ENCODE measurements at places on chromosomes 13 and 19.

- no peak for DNase-seq
Observed at GRCh38 chr19:4268816-4269430, 10.1 kb upstream of the SHD start.

DNA sequence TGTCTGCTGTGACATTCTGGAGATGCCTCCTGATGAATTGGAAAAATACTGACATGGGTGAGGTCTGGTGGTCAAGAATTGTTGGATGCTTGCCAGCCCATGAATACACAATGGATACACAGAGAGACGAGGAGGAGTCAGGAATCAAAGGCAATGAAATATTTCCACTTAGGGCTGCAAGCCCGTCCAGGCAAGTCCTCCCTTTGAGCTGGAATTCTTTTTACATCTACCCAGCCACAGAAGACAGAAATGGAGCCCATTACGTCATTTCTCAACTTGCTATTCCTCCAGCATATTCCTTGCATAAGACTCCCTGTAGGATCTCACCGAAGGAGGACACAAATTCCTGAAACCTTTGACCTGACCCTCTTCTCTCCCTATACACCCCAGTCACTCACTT lies 15.7 kb upstream of the IGFL4 start:
- DNase-seq, result no peak

DNA sequence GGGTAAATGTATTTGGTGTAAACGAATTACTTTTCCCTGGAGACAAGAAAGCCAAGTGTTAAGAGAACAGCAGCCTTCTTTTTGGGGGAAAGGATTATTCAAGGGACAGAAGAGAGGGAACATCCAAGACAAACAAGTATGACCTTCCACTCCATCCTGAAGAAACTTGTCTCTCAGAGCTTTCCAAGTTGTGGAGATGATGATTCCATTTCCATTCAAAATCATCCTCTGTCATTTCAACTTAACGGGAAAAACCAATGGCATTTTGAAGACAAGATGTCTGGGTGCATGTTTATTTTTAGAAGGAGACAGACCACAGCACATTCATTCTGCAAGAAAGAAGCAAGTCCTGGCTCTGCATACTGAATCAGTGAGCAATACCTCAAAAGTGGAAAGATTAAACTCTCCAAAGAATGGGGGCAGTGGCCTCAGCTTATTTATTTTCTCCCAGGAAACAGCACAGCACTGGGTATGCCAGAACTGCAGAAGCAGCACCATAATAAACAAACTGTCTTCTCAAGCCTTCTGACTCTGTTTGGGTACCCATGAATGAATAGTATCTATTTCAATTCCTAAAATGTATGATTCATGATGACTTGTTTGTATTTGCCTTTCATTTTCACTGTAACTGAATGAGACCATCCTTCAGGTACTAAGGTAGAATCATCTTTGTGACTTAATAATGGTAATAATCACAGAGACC lies 541.0 kb downstream of the RFC3 start:
- DNase-seq, result no peak

DNA sequence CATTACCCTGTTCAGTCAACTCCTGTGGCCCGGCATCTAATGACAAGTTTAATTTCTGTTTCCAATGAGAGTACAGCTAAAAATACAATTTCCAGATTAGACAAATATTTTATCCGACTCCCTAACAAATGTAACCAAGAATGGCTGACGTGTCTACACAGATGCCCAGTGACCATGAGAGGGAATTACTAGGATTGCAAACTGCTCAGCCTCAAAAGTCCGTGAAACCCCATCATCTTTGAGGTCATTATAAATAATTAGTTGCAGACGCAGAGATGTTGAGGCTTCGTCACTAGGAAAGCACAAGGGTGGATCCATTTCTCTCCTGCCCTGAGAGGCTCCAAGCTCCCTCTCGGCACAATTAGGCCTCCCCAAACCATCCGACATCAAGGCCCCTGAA lies 104.1 kb upstream of the ZNF507 start:
- DNase-seq, result no peak

DNA sequence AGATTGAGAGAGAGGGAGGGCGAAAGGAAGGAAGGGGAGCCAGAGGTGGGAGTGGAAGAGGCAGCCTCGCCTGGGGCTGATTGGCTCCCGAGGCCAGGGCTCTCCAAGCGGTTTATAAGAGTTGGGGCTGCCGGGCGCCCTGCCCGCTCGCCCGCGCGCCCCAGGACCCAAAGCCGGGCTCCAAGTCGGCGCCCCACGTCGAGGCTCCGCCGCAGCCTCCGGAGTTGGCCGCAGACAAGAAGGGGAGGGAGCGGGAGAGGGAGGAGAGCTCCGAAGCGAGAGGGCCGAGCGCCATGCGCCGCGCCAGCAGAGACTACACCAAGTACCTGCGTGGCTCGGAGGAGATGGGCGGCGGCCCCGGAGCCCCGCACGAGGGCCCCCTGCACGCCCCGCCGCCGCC lies at the start of gene TNFSF11:
Gene TNFSF11 (plus strand): TSS at position 142 of the 400 bp plus-strand sequence. CDS start 152 bp downstream, at position 294.
- peak; percentile 34 for DNase-seq

DNA sequence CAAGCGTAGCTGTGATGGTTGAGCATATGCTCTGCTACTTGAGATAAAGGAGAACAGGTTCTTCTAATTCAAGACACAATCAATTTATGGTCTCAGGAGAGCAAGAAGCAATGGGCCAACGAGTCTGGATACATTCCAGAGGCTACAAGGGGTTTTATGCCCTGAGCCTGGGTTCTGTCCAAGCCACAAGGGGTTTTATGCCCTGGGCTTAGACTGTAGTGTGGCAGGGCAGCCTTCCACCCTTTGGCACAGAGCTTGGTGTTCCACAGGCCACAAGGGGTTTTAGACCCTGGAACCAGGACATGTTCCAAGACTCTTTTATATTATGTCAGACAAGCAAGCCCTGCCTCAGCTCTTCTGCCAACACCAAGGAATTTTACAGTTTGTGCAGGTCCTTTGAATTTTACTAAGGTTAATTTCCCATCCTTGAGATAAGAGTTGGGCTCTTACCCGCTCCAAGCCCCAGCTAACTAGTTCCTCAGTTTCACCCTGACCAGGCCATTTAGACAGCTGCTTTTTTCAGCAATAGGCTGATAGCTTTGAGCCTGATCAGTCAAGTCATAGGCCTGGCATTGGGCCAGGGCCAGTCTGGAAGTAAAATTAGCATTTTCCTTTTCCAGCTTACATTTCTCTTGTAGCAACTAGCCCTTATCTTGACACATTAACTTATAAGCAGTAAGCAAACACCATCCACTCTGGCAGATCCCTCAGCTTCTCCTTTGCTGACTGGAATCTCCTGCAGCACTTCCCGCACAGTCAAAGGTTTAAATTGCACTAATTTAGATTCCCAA lies 95.0 kb downstream of the ZNF737 start:
- no peak for DNase-seq

- no peak for DNase-seq
Observed at GRCh38 chr13:74070513-74070912, 63.7 kb downstream of the KLF12 start.

GRCh38 chr13:101467415-101467814 lies 14.9 kb downstream of the ITGBL1 start:
- DNase-seq, result no peak

DNA sequence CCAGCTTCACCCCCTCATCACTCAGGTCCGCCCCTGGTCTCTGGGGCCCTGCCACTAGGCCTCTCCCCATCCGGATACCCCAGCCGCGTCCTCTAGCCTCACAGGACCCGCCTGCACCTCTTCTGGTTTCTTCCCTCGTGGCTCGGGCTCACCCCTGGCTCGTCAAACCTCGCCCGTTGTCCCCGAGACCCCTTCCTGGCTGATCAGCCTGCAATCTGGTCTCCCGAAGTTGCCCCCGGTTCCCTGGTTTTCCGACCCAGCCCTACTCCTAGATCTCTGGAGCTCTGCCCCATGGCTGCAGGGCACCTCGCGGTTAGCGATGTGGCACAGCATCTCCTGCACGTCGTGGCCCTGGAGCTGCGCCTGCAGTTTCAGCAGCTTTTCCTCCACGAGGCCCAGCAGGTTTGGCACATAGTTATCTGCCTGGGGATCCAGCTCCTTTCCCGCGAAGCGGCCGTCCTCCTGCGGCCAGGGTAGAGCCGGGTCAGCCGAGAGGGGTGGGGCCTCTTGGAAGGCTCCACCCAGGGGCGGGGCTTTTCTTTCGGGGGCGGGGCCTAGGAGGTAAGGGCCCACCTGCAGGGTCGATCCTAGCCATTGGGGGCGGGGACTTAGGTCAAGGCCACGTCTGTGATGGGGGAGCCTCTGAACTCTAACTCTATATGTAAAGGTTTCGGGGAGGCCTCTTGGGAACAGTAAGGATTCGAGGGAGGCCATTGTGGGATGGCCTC lies 2.4 kb upstream of the RGL3 start:
- DNase-seq, result no peak

DNA sequence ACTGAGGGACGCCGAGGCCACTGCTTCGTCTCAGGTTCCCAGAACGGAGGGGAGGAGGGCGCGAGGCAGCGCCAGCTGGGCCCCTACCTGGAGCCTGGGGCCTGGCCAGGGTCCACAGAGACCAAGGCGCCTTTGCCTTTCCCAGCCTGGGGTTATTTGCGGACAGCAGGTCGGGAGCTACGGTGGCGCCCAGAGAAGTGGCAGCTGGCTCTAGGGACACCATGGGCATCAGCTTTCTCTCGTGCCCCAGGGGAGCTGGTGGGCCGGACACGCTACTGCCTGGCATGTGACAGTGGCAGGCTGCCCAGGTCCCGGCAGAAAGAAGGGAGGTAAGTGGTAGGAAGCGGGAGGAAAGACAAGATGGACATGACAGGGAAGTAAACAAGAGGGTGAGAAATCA lies 19.0 kb downstream of the AKT2 start:
- DNase-seq, result no peak

- DNase-seq, result no peak
Observed at GRCh38 chr19:5068233-5069072, 99.5 kb downstream of the KDM4B start.

DNA sequence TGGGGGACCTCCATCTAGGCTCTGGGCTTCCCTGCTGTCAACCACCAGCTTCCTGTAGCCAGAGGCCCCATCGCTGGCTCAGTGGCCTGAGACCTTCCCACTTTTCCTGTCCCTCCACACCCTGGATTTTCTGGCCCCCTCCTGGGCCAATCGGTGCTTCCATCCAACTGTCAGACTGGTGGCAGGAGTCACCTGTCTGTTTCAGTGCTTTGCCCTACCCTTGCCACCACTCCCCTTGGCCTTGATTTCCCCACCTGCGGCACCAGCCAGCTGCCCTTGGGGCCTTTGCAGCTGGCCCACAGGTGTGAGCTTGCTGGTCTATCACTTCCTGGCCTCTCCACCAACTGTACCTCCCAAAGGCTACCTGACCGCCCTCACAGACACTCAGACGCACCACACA lies 12.5 kb downstream of the VSIG10L start:
- no peak for DNase-seq

DNA sequence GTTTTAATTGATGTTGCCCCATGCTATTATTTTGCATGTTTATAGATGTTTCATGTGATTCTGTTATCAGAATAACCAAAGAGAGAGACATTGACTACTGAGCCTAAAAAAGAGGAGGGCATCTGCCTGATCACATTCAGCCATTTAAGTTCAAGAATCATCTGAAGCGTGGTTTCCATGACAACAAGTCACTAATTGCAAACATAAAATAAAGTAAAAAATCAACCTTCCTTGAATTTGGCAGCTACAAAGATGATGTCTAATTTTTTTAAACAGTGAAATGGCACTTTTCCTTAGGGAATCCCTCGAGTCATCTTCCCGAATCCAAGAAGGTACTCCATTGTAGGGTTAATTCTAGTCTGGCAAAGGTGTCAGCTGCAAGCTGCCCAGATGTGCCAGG lies 884.2 kb downstream of the DIAPH3 start:
- DNase-seq, result no peak

GRCh38 chr19:13764101-13764807 lies at the start of gene MRI1:
MRI1 (plus strand) TSS chr19:13764522; CDS start chr19:13764589, 67 bp downstream.
- peak; percentile 4 for DNase-seq

- no peak for DNase-seq
Observed at GRCh38 chr19:28221736-28222135, 991.2 kb downstream of the UQCRFS1 start.

- no peak for DNase-seq
Observed at GRCh38 chr19:45293682-45294081, 29.0 kb downstream of the CKM start.

- peak; percentile 83 for DNase-seq
Observed at GRCh38 chr19:4375164-4376027, 25.0 kb downstream of the SH3GL1 start.

DNA sequence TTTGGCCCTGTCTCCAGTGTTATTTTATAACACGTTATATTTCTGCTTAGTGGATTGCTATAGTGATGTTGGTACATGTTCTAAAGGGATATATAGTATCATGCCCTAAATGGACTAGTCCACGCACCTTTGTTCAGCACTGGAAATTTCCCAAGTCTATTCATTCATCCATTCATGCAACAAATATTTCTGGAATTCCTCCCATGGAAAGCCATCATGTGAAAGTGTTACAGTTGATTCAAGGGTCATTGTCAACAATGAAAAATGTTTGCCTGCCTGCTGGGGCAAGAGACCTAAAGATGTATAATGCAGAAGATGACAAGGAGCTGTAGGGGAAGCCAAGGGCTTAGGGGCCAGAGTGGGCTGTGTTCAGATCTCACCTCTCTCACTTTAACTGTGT lies 10.8 kb upstream of the HSPH1 start:
- DNase-seq, result no peak

GRCh38 chr19:10006335-10006708 lies 4.0 kb downstream of the COL5A3 start:
- DNase-seq, result no peak

GRCh38 chr19:6806488-6806887 lies 34.0 kb downstream of the VAV1 start:
- DNase-seq, result no peak

GRCh38 chr13:70844391-70845108 lies 736.3 kb upstream of the KLHL1 start:
- no peak for DNase-seq

DNA sequence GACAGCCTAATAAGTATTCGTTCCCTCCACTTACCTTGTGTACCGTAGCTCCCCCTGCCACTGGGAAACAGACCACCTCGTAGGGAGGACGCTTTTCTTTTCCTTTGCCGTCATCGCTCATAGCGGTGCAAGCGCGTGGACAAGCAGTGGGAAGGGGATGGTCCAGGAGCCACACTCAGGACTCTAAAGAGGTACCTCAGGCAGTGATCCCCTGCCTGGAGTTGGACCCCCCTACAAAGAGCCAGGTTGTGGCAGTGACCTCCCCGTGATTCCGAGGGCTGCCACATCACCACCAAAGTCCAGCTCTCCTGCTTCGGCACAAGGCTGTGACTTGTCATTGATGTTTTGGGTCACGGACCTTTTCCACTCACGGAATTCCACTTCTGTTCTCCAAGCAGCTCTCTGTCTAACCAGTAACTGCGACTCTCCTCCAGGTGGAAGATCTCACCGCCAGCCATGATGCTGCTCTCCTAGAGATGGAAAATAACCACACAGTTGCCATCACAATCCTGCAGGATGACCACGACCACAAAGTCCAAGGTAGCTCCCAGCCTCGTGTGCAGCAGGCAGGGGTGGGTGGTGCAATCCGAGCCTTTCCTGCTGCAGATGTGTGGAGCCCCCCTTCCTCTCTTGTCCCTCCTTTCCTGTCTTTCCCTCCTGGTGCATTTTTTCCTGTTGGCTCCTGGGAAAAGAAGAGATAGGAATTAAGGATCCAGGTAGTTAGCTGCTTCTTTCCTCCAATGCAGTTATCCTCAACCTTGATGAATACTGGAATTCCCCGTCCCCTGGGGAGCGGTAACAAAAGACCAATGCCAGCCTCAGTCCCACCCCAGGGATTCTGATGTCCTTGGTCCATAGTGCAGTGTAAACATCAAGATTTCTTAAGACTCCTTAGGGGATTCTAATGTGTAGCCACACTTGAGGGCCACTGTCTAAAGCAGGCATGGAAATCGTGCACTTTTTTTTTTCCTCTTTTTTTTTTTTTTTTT lies 107.7 kb downstream of the SLC7A1 start:
- no peak for DNase-seq

GRCh38 chr19:56637976-56638555 lies 4.9 kb upstream of the SMIM17 start:
- DNase-seq, result no peak

All from NCI-H526 treated with DMSO at 0.1 percent for 48 hours (cell line).